Activated CD4-positive, alpha-beta T cell treated with anti-CD3 and anti-CD28 coated beads, Interleukin-2, amount 50 U/mL, for 16 hours (primary cell): ENCODE measurements at places on chromosomes 3 and 15.
A peak's percentile ranks its signal among the peaks of the same experiment; 100 is the strongest.

- DNase-seq = no peak
These were observed 630 bp downstream of the SNRK start for GRCh38 chr3:43286841-43287499.

DNA sequence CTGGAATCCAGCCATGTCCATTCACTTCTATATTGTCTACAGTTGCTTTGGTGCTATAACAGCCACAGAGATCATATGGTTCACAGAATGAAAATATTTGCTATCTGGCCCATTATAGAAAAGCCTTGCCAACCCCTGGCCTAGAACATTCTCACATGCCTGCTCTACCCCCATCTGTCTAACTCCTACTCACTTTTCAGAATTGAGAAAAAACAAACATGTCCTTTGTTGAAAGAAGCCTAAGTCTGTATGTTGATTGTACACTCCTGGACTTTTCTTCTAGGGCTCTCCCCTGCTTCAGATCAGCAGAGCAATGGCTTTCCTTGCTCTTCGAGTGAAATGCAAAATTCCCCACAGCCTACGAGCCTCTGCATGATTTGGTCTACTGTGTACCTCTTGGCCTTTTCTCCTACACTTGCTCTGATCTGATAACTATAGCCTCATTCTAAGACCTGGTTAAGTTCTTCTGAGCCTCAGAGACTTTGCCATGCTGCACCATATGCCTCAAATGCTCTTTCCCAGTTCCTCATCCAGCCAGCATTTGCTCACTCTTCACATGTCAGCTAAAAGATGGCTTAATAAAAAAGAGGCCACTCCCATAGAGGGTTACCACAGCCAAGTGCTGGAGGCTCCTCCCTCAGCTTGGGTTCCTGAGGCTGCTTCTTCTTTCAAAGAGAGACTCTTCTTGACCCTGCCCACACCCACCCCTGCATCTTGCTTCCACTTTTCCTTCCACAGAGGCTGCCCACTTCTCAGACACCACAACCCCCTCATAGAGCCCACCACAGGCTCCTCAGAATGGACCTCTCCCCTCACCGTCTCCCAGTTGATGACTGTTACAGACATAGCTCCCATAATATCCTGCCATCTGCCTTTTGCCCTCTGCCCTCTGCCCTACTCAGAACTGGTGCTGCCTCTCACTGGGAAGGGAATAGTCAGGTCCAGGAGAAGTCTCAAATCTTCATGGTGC is 22.9 kb upstream of the DCLK3 start:
- no peak for DNase-seq

DNA sequence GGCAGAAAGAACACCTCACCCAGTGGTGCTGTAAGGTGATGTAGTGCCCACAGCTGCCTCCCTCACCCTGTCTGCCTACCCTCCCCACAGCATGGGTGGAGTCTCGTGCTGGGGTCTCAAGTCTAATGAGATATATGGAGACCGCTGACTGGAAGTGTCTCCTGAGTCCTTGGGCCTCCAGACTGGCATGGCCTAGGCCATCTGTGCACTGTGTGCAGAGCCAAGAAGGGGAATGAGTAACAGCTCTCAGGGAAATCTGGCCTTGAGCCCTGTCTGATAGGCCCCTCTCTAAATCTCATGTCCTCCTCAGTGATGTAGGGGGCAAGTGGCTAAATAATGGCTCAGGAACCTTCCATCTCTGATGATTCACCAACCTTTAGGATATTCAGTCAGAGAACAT is 277.4 kb downstream of the PLCL2 start:
- DNase-seq = no peak

DNA sequence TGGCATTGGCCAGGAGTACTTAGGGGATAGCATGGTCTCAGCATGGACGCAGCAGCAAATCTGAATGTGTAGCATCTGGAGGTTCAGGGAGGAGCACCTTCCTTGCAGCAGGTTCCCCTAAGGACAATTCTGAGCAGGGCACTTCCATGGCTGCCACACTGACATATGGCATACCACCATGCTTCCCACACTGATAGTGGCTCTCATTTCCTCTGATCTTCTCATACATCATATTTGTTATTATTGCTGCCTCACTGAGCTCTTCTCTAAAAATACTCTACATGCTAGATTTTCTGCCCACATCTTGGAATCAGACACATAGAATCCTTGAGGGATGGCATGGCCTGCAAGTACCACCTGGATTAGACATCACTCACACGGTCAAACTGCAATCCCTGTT is 7.3 kb upstream of the MNS1 start:
- DNase-seq = no peak

- peak; percentile 62 for DNase-seq
These were observed 52.9 kb downstream of the RYK start for GRCh38 chr3:134197681-134198261.

DNA sequence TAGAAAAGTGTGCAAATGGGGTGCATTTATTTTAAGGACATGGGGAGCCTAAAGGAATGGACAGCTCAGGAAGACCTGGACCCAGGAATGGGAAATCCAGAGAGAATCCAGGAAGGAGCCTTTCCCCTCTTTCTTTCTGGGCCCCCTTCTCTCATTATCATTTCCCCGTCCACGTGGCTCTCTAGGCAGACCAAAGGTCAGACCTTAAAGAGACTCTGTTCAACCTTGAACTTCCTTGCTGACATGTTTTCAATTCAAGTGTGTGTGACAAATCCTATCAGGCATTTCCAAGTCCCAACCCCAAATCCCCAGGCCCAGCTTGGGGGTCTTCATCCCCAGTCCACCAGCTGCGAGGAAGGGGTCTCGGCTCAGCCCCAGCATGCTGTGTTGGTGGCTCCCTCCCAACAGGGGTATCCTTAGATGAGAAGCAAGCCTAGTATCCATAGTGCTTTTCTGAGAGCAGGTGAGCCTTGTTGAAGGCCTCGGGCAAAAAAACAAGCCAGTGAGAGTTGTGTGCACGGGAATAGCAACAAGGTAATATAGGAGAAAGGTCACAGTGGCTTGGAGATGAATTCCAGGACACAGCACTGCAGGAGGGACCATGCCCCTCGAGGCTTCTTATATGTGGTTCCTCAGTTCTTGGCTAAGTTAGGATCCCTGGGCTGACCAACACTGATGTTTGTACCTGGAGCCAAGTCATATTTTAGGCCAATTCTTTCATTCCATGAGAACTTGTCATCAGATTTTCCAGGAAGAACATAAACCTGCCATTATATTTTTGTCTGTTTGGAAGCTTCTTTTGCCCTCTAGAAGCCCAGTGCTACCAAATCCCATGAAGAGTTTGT is 130.0 kb downstream of the ASB7 start:
- DNase-seq = no peak

- no peak for DNase-seq
These were observed 18.4 kb downstream of the ZBTB38 start for GRCh38 chr3:141386611-141387111.

GRCh38 chr15:44792715-44793114 is 56.4 kb downstream of the TRIM69 start:
- no peak for DNase-seq

DNA sequence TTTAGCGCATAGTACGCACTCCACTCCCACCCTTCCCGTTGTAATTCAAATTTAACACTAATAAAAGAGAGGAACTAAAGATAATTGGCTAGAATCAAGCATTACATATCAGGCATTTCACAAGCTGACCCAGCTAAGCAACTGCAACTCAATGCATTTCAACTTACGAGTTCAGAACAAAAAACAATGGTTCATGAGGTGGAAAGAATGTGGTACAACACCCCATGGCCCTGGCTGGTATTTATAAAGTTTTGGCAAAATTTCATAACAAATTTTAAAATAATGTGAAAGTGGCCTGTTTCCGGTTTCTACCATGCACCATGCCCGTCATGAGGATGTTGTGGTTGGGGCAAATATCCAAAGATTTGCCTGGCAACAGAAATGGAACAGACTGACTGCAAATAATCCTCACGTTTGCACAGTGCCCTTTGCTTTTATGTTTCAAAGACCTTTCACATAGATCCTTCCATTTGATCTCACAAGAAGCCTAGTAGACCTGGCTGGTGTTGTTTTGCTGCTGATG is 455.3 kb upstream of the NR2F2 start:
- DNase-seq = no peak

DNA sequence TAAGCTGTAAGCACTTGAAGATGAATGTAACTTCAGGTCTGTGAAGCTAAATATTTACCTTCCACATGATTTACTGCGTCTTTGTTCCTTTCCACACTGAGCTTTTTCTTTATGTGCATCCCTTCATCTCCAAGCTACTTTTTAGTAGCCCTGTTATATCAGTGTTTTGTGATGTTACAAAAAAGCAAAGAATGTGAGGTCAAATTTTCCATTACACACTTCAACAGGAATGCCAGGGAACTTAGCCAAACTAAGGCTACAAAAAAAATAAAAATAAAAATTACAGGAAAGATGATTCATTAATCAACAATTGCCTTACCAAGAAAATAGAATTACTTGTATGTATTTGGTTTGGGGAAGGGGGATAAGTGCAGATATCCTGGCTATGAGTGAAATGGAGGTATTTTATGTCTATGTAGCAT is 73.0 kb downstream of the FILIP1L start:
- no peak for DNase-seq

DNA sequence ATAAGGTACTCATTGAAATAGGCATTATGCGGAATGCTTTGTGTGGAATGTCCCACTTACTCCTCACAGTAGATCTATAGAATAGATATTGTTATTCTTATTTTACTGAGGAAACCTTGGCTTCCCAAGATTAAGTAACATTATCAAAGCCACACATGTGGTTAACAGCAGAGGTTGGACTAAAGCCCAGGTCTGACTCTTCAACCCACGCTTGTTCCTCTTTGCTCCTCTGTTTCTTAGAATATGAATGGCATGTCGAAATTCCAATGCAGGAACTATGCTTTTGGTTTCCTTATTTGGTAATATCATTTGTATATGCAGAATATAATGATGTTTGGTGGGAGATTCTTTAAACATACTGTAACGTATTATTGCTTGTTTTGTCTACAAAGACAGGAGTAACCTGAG is 818.8 kb upstream of the LMCD1 start:
- no peak for DNase-seq

DNA sequence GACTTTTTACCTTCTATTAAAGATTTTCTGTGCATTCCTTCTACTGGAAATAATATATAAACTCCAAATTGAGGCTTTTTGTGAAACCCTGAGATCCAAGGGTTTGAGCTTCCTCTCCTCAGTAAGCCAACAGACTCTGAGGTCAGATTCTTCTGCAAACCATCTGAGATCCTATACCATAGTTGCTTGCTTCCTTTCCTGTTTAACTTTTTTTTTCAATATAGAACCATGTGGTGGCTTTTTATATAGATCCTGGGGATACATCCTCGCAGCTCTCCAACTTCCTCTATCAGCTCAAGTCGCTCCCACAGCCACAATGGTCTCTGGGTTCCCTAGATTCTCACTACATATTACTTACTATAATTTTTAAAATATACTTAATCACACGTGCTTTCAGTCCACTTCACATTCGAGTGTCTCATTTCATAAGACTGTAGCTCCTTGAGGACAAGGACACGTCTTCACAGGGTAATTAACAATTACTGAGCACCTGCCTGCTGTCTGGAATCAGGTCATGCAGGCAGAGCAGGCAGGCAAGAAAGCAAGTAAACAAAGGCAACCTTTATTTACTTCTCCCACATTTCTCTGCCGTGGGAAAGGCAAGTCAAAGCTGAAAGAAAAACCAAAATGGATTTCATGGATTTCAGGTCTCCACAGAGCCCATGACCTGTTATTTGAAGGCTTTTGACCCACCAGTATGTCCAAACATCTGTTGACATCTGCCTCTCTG is 941.5 kb downstream of the FHIT start:
- DNase-seq = no peak

DNA sequence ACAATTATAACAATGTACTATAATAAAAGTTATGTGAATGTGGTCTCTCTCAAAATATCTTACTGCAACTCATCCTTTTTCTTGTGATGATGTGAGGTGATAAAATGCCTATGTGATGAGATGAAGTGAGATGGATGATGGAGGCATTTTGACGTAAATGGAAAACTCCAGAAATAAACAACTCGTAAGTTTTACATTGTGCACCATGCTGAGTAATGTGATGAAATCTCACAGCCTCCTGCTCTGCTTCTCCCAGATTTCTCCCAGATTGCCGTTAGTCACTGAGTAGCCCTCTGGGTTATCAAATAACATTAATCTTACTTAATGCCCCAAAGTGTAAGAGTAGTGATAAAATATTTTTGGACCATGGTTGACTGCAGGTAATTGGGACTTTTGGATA is 64.8 kb upstream of the SLCO2A1 start:
- no peak for DNase-seq

DNA sequence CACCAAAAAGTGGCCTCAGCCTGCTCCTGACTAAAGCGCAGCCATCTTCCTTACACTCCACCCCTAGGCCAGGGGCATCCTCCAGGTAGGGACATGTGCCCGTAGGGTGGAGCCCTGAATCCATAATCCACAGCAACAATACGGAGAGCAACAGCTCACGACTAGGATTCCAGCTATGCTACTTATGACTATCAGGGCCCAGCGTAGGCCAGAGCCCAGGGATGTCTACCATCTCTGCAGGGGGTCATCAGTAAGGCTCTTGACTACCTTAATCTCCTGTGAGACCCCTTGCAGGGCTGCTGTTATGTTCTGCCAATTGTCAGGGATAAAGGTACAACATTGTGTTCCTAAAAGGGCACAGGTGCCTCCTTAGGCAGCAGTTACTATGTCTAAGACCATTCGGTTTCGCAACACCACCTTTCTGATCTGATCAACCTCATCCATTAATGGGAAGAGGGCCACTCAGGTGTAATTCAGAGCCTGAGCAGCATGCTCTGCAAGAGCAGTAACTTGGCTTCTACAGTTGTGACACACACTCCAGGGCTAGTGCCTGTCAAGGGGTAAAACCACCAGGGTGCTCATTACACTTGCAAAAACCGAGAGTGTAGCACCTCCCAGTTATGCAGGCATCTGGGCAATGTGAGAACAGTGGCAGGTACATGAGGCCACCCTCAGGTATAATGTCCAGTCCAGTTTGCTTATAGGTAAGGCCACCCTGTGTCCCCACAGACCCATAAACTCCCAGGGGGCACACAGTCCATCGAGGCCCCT is 11.0 kb downstream of the CCRL2 start:
- DNase-seq = no peak

GRCh38 chr3:151838574-151839312 is 24.8 kb downstream of the AADAC start:
- DNase-seq = peak; percentile 58

DNA sequence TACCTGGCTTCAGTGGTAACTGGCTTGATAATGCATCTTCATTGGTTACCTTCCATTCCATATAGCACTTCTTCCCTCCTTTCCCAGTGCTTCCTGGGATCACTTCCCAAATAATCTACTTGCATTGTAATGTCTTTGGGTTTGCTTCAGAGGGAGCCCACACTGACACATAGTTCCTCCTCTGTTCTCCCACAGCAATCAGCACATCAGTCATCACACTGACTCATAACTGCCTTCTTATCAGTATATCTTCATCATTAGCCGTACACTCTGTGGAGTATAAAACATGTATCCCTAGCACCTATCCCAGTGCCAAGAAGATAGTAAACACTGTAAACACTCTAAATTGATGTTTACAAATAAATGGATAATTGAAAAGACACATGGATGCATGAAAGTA is 91.4 kb upstream of the SCN10A start:
- DNase-seq = no peak

DNA sequence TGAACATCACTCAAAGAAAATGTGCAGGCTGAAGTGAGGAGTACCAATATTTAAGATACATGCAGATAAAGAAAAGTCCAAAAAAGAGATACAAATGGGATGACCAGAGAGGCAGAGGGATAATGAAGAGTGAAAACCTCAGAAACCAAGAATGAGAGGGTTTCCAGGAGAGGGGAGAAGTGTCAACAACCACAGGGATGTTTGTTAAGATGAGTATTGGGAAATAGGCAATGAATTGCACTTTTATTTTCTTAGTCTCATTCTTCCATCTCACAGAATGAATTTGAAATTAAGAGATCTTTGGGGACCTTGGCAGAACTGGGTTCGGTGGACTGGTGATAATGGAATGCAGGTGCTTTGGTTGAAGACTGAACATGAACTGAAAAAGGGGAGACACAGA is 102.5 kb downstream of the ECT2 start:
- no peak for DNase-seq
